ENCODE measurements at places on chromosomes 12 and 14. TPM values are rescaled to one million over a fixed set of nuclear protein-coding genes. Genes with fewer than 3 reads are reported as not detected.
A peak's percentile ranks its signal among the peaks of the same experiment; 100 is the strongest.

GRCh38 chr12:4421590-4422031 lies 24.0 kb downstream of the FGF6 start:
- peak; percentile 88 for DNase-seq

GRCh38 chr14:51852541-51852940 lies 7.9 kb upstream of the GNG2 start:
- no peak for DNase-seq

DNA sequence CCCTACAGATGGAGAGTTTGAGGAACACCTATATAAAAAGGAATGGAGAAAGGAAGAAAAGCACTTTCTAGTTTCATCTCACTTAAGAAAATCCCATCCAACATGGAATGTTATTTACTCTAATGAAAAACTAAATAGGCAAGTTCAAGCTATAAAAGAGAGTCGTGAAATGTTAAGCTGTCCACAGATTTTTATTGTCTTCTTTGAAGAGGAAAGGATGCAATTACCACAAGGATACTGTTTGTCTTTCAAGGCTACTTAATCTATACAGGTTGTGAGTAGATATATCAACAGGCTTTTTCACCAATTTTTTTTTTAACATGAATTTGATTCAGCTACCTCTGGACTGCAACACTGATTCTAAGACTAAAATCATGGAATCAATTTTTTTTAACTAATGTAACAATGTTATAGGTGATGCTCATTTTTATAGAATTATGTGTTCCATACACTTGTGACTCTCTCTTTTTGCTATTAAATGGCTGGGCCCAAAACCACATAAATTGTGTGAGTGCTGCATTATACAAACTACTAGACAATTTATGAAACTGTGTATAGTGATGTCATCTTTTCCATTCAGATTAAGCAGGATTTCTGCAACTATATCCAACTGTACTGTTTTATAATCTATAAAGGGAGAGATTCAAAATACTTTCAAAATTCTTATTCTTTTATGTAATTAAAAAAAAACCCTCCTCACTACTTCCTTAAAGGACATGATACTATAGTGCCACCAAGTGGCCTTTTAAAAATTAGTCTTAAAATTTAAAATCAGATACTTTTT lies 26.8 kb upstream of the BMAL2 start:
- no peak for DNase-seq

DNA sequence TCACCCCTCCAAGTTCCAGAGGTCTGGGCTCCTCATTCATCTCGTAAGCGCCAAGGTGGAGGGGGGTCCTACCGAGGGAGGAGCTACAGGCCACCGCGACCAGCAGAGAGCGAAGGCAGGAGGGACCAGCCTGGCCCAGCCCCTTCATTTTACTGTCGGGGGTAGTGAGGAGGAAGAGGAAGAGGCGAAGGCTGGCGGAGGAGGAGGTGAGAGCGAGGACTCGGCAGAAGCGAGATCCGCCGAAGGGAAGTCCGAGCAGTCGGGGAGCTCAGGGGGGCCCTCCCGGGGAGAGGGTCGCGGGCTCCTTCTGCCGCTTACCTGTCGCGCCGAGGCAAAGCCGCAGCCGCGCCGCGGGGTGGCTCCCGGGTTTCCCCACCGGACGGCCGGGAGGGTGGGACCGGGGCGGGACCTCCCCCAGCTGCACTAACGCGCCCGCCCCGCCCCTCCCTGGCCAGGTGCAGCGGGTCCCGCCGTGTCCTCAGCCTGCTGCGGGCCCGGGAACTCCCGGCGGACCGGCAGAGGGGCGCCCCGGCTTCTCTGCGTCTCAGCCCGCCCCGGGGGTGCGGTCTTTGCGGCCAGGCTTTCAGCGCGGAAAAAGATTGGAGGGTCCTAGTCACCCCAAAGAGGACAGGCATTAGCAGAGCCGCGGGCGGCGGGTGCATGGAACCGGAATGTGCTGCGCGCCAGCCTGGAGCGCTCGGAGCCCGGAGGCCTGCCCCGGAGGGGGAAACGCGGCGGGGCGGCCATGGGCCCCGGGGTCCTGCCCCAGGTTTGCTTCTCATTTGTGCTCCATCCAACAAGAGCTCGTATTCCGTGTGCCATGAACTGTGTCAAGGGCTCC lies at the start of gene GALNT6:
GALNT6 (minus strand) TSS at position 124 of the 841 bp plus-strand sequence. CDS start 11,625 bp downstream, outside the sequence.
- DNase-seq = peak; percentile 83

- no peak for DNase-seq
These were observed 29.8 kb downstream of the CFL2 start for GRCh38 chr14:34684578-34684977.

- DNase-seq = no peak
These were observed 194.3 kb upstream of the DAAM1 start for GRCh38 chr14:58994130-58994529.

DNA sequence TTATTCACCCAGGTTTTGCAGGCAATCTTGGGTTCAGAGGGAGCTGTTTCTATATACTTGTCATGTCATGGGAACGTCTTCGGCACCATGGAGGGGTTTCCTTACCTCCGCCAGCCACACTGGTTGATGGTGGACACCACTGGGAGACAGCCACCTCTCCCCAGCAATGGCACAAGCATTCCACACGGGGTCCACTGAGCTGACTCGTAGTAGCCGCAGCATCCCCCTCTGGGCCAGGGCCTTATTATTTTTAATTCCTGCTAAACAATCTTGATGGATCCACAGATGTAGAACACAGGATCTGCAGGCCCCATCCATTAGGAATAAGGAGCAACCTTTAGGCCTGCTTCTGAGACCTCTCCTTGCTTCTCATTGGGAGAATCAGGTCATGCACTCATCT lies 132.9 kb downstream of the DICER1 start:
- DNase-seq = no peak

DNA sequence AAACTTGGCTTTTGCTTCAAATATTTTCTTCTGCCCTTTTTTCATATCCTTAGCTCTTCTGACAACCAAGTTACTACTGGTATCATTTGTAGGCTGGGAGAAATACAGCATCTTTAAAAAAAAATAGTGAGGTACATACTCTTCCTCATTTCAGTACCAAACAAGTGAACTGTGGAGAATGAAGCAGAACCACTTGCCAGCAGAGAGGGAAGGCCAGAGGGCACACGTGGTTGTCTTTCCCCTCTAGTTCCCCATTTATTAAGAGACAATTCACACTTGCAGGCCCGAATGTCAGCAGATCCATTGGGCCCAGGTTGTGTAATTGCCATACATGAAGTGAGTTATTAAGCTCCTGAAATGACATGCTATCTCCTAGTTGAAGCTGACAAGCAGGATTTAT lies 3.2 kb downstream of the SUSD6 start:
- no peak for DNase-seq

DNA sequence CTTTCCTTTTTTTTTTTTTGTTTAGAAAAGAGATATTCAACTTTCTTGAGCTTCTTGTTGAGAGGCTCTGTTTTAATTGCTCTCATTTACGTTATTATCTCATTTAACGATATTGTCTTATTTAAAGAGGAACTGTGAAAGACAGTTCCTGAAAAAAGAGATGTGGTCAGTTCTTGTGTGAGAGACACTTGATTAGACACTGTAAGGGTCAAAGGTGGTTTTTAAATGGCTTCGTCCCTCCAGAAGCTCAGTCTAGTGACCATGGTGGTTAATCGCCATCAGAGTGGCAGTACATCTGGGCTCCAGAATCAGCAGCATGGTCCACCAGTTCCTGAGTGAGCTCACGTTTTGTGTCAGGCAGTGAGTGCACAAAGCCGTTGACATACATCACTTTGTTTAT lies 57.9 kb upstream of the KCNA5 start:
- DNase-seq = no peak

GRCh38 chr12:119236372-119236771 lies 57.6 kb downstream of the HSPB8 start:
- DNase-seq = peak; percentile 18

GRCh38 chr14:54808326-54809161 lies 94.1 kb downstream of the GCH1 start:
- no peak for DNase-seq

DNA sequence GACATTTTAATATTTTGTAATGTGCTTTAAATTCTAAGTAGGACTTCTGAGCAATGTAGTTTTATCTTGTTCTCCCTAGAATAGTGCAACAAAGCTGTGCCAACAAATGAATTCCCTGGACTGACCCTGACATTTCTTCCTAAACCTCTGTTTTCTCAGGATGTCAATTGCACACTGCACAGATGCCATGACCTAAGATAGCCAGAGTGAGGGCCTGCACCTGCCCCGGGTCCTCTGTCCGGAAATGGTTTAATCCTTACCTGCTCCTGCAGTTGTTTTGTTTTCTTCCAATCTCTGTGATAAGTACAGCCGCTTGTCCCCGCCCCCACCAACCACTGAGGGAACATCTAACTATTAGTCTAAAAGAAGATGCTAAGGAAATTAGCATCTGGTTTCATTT lies 831.5 kb downstream of the GALC start:
- no peak for DNase-seq

- DNase-seq = no peak
These were observed 650 bp downstream of the GALC start for GRCh38 chr14:87992346-87992717.

GRCh38 chr12:57491393-57492280 lies 3.8 kb downstream of the MARS1 start:
- no peak for DNase-seq

DNA sequence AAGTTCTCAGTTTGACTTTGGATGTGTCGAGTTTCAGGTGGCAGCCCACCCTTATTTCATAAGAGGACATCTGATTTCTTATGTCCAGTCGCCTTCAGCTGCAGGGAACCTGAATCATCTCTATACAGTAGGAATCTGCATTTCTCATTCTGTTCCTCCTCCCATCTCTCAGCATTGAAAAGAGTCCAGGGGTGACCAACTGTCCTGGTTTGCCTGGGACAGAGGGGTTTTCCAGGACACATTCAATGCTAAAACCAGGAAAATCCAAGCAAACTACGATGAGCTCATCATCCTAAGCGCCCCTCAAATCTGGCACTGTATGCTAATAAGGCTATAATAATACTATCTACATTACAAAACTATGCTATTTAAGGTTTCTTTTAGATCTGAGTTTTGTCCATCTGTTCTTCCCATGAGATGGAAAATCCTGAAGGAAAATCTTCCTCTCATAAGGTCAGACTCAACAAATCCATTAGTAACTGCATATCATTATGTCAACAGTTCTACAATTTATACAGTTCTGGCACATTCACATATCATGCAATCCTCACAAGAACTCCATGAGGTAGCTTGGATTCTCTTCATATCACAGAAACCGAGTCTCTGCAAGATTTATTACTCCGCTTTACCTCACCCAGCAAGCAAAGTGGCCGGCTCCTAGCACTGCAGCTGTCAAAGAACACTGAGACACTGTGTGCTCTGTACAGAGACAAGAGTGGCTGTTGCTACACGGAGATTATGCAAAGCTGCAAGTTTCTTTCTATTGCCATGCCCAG lies 15.6 kb upstream of the CALM1 start:
- DNase-seq = no peak

DNA sequence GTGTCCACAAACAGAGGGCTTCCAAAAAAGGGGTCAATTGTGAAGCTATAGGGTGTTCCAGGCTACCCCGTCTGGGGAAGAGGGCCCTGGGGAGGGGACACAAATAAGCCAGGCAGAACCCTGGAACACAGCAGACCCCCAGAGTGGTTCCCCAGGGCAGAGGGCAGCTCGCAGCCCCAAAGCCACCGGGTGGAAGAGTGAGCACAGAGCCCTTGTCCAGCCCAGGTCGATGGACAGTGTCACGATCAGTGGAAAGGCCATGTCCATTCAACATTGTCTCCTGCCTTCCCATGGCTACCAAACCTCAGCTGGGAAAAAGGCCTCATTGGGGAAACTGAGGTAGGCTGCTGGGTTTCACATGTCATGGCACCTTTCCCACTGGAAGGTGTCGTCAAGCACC lies 131.4 kb downstream of the DICER1 start:
- no peak for DNase-seq

- no peak for DNase-seq
These were observed 62.1 kb downstream of the GARIN6 start for GRCh38 chr12:99709619-99710018.

DNA sequence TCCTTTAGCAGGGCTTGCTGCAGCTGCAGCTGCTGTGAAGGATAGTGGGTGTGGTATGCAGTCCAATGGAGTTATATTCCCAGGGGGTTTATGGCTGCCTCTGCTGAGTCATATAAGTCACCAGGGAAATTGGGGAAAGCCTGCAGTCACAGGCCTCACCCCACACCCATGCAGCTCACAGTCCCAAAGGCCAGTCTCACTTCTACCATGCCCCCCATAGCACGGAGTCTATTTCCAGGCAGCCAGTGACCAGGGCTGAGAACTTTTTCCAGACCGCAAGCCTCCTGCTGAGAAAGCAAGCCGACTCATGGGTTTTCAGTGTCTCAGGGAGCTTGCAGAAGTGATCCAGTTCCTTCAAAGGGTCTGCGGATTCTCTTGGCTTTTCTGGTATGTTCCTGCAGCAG lies 322.4 kb upstream of the CLEC14A start:
- DNase-seq = no peak

- peak; percentile 50 for DNase-seq
These were observed 1.3 kb downstream of the ST8SIA1 start for GRCh38 chr12:22333186-22333712.

- DNase-seq = no peak
These were observed 16.6 kb downstream of the RFLNA start for GRCh38 chr12:124311292-124312109.

DNA sequence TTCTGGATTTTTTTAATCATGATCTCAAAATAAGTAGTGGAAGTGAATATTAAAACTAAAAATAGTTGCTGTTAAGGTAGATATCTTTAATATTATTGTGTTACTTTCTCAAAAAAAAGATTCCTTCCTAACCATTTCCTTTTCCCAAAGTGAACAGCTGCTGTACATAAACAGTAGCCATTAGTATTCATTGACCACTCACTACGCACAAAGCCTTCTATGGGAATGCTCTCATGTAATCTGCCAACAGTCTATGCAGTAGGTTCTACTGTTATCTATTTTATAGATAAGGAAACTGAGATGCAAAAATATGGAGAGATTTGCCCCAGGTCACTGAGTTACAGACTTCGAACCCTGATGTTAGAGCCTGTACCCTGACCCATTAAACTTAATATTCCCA lies 32.1 kb downstream of the ZFP36L1 start:
- DNase-seq = no peak

GRCh38 chr12:97637770-97638169 lies 175.2 kb downstream of the RMST start:
- DNase-seq = no peak

DNA sequence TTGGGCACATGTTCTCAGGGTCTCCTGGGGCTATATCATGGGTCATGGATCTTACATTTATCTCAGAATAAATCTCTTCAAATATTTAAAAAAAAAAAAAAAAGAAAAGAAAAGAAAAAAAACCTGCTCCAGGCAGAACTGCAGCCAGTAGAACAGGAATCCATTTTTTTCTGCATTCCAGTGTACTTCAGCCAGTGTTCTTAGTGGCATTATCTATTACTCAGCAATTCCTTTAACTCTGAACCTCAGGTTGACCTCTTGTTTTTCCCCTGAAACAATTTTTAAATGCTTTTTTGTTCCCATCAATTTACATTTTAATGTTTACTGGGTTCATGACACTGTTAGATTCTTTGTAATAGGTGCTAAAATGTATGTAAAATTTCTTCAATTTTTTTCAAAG lies 66.7 kb upstream of the STXBP6 start:
- DNase-seq = no peak

- peak; percentile 77 for DNase-seq
These were observed 4.8 kb downstream of the YBX3 start for GRCh38 chr12:10718279-10718821.

CLEC1B gene
- total RNA-seq = not detected

BRMS1L gene
- total RNA-seq = 3.6 TPM

CPNE6 gene
- total RNA-seq = not detected

NEUROD4 gene
- total RNA-seq = not detected

CDKL1 gene
- total RNA-seq = 10.5 TPM

SERPINA12 gene
- not detected for total RNA-seq

KRT84 gene
- not detected for total RNA-seq

OVCH1 gene
- under 0.01 TPM for total RNA-seq
